Fibroblast of skin of right biceps (primary cell): ENCODE measurements at places on chromosomes 4 and X.

- peak; percentile 82 for DNase-seq
Observed at GRCh38 chr4:145482209-145483037, 770 bp downstream of the SMAD1 start.

- DNase-seq, result no peak
Observed at GRCh38 chr4:8653326-8654000, 60.9 kb downstream of the CPZ start.

GRCh38 chr4:167956676-167957075 is 135.7 kb upstream of the ANXA10 start:
- peak; percentile 24 for DNase-seq

- DNase-seq, result no peak
Observed at GRCh38 chrX:110310000-110310790, 7.7 kb downstream of the AMMECR1 start.

GRCh38 chr4:62366939-62367338 is 1166.8 kb downstream of the ADGRL3 start:
- DNase-seq, result no peak

DNA sequence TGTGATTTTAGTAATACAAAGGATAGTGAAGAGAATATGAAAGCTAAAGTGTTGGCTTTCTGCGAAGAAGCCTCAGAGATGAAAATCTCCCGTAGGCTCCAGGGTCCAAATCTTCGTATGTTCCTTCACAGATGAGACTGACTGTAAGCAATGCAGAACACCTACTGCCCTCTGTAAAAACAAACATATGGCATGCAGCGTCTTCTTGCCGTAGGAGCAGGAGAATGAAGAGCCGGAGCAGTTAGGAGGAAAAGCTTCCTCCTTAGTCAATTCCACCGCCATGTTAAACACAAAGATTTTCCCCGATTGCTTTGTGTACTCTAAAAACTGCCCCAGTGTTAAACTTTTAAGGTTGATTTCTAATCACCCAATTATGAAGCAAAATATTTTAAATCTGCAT is 22.5 kb downstream of the RWDD4 start:
- no peak for DNase-seq

- DNase-seq, result no peak
Observed at GRCh38 chr4:186360551-186360950, 94.6 kb downstream of the F11 start.

DNA sequence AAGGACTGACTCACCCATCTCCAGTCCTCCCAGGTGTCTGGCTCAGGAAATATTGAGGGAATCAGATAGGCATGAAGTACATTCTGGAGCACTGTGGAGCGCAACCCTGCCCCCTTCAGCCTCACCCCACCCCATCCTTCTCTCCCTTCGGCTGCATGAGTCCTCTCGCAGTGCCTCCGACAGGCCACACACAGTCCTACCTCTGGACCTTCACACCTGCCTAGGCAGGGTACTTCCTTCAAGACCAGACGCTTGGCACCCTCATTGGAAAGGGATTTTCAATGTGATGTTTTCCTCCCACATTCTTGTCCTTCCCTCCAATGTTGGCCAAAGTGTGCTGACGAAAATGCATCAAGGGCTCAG is 26.8 kb upstream of the PPP2R2C start:
- no peak for DNase-seq

GRCh38 chr4:89836897-89837384 is at the start of gene SNCA:
Gene SNCA, minus strand, starts transcription at chr4:89837161. Its CDS starts 1,494 bp downstream, at chr4:89835667.
- peak; percentile 49 for DNase-seq

DNA sequence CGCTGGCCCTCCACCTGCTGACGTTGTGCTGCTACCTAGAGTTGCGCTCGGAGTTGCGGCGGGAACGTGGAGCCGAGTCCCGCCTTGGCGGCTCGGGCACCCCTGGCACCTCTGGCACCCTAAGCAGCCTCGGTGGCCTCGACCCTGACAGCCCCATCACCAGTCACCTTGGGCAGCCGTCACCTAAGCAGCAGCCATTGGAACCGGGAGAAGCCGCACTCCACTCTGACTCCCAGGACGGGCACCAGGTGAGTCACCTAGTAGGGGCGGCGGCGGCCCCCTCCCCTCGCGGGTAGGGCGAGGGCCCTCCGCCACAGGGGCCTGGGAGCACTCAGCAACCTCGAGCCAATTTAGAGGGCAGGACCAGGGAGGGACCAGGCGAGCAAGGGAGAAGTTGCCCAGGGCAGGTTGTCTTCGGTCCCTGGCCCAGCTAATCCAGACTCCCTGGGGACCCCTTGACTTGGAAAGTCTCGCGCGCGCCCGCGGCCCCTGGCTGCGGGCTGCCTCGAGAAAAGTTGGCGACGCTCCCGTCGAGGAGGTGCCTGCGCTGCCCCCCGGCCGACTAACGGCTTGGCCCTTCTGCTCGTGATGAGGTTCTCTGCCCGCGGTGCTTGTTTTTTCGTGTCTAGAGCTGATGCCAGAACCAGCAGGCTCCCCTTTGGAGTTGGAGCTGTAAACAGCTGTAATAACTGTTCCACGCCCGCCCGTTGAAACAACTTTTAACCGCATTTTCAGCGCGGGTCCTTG is 717 bp downstream of the EDA start:
- no peak for DNase-seq

- no peak for DNase-seq
Observed at GRCh38 chr4:8089862-8090261, 68.8 kb downstream of the ABLIM2 start.

DNA sequence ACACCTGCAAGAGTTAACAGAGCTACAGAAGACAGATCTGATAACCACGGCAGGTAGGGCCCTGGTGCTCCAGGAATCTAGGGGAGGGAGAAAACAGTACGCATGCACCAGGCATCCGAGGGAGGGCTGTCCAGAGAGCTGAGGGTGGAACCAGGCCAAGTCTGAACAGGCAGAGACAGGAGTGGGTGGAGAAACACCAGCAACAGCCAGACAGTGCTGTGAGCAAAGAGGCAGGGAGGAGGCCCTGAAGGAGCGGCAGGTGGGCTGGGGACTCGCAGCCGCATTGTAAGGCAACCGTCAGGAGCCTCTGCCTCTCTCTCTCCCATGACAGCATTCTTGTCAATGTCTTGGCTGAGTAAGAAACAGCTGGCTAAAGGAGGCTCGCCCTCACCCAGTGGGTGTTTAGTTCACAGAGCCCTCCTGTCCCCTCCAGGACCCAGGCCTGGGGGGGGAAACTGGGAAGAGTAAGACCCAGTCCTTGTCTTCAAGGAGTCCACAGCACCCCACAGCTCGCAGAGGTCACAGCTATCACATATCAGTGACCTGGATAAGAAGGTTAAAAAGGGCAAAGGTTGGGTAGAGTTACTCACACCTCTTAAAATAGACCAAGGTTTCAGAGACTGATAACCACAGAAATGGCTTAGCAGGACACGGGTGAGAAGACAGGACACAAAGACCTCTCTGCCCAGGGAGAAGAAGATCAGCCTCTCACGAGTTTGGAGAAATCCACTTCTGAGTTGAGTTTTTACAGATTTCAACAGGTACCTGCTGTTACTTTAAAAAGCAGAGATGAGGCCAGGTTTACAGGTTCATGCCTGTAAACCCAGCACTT is 10.5 kb downstream of the ACSL1 start:
- DNase-seq, result peak; percentile 45

GRCh38 chr4:79413886-79414285 is 5.9 kb upstream of the GK2 start:
- DNase-seq, result no peak

- DNase-seq, result no peak
Observed at GRCh38 chr4:175811228-175811627, 836 bp downstream of the GPM6A start.

GRCh38 chrX:1242891-1243402 is 25.7 kb upstream of the CSF2RA start:
- DNase-seq, result peak; percentile 24

GRCh38 chr4:89111833-89112563 is 665 bp downstream of the TIGD2 start:
- peak; percentile 91 for DNase-seq

DNA sequence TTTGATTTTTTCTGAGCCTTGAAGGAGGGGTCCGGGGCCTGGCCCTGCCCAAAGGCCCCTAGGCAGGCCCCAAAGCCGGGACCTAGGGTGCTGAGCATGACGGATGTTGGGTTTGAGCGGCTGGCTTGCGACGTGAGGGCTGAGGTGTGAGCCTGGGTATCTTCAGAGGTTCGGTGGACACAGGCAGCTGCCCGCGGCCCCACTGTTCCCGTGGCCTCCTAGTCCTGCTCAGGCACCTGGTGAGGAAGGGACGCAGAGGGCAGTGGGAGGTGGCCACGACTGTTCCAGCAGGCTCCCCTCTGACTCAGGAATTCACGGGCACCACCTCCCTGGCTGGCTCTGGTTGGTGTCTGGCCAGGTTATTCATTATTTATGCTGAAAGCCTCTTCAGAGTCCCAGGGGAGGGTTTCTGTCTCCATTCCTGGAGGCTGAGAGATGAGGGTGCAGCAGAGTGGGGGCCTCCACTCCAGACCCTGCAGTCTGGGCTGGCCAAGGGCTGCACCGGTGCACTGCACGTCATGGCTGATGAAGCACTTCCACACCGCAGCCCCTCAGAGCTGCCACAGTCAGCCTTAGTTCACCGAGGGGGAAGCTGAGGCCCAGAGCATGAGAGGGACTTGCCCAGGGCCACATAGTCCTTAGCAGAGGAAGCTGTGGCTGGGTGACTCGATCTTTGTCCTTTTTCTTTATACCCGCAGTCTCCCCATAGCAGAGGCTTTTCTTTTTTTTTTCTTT is 2.2 kb downstream of the MSANTD1 start:
- peak; percentile 29 for DNase-seq

DNA sequence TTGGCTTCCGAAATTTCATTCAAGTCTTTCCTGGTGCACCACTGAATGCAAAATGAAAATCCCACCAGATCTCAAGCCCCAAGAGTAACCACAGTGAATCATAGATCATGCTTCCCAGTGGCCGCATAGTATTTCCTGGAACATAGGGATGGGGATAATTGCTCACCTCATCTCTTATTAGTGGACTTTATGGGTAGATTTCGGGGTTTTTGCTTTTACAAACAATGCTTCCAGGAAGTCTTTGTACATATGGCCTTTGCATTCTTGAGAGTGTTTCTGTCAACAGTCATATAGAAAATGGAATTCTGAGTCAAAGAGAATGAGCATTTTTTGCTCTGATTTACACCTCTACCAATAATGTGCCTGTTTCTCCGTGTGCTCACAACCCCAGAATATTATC is 53.4 kb downstream of the PPEF2 start:
- DNase-seq, result peak; percentile 69

DNA sequence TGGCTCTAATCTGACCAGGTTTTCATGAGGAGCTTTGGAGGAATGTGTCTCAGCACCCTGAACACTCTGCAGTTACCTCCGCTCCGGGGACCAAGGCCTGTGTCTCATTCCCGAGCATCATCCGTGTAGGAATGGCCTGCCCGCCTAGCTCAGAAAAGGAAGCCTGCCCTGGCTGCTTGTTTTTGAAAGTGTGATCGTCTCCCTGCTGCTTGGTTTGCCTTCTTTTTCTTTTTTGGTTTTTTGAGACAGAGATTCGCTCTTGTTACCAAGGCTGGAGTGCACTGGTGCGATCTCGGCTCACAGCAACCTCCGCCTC is 73.3 kb downstream of the CRLF2 start:
- no peak for DNase-seq

- no peak for DNase-seq
Observed at GRCh38 chr4:91057871-91058270, 930.7 kb downstream of the CCSER1 start.

DNA sequence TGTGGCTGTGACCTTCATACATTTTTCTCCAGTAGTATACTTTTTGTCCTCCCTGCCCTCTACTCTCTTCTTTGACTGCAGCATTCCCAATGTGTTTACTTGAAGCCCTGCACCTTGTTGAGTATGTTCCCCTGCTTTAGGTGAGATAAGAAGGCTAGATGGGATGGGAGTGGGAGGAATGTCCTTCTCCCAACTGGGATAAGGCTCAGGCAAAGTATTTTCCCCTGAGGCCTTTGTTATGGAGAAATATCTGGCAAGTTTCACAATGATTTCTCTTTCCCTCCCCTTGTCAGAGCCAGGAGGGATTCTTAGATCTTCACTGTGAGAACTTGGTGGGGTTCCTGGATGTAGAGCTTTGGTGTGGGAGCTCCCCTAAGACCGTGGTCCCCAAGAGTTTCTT is 131.8 kb downstream of the CLCN5 start:
- DNase-seq, result no peak

- DNase-seq, result peak; percentile 49
Observed at GRCh38 chr4:78552389-78553042, 946 bp downstream of the ANXA3 start.

GRCh38 chr4:120664851-120665250 is 257.7 kb downstream of the PRDM5 start:
- no peak for DNase-seq

DNA sequence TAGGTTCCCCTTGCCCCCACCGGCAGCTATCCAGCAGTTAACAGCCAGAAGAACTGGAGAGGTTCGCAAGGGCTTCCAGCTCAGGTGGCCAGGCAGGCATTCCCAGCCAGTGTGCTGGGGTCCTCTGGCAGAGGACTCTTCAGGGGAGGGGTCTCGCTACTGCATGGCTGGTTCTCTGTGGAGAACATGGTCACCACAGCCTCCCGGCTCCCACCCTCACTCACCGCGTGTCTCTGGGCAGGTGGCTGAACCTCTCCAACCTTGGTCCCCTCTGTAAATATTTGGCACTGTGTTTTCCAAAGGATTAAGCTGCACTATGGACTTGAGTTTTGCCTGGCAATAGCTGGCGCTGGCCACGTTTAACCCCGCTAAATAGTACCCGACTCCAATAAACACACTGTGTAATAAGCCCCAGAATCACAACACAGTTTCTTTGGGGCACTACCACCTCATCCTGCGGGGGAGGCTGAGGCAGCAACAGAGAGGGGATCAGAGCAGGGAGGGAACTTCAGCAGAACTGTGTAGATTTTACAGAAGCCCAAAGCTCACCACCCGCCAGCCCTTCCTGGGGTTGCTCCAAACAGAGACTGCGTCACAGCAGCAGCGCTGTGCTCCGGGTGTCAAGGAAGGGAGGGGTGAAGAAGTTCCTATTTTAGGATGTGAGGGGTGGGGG is 15.2 kb downstream of the BCOR start:
- DNase-seq, result no peak

GRCh38 chrX:68763481-68763880 is 65.3 kb upstream of the EFNB1 start:
- DNase-seq, result no peak

DNA sequence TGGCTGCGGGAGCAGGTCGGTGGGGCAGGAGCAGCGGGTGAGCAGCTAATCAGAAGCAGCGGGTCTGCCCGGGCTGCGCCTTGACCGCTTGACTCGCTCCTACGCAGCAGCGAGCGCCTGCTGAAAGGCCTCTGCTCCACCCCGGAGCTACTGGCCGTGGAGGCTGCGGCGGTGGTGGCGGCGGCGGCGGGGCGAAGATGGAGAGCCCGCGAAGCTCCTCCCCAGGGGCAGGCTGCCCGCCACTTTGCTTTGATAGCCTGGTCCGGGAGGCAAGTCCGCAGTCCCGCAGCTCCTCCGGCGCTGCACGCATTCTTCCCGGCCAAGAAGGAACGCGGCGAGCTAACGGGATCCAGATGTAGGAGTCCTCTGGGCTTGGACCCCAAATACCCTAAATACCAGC is 36.7 kb downstream of the PJA1 start:
- peak; percentile 28 for DNase-seq

DNA sequence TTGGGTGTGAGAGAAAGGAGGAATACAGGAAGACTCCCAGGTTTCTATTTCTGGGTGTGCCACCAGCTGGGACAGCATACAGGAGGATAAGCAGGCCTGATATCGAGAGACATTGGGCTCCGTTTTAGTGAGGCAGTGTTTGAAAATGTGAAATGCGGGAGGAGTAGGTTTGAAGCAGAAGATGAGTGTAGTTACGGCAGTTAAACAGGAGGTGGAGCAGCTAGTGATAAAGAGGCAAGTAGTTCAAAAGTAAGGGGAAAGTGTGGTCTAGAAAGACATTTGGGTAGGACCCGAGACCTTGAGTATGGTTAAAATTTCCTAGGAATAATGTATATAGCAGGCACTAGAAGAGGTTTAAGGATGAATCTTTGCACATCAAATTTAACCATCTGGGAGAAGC is 42.4 kb downstream of the DCUN1D4 start:
- peak; percentile 5 for DNase-seq
